Activated CD8-positive, alpha-beta T cell treated with anti-CD3 and anti-CD28 coated beads for 36 hours (primary cell): ENCODE measurements at places on chromosomes 6 and 20.
A peak's percentile ranks its signal among the peaks of the same experiment; 100 is the strongest.

DNA sequence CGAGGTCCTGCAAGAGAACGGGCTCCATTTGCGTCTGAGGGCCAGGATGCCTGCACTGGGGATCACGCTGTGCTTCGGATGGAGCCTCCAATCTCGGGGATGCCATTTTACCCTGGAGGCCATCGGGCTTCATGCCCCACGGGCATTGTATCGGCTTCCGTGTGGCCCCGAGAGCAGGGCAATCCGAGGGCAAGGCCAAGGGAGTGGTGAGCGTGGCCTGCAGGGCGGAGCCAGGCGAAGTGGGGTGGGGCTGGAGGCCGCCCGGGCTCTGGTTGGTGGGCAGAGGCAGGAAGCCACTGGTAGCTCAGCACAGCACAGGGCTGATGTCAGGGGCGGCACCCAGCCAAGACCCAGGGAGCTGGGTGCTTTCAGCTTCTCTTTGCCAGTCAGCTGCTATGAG lies 57.5 kb upstream of the BHLHE23 start:
- no peak for DNase-seq

DNA sequence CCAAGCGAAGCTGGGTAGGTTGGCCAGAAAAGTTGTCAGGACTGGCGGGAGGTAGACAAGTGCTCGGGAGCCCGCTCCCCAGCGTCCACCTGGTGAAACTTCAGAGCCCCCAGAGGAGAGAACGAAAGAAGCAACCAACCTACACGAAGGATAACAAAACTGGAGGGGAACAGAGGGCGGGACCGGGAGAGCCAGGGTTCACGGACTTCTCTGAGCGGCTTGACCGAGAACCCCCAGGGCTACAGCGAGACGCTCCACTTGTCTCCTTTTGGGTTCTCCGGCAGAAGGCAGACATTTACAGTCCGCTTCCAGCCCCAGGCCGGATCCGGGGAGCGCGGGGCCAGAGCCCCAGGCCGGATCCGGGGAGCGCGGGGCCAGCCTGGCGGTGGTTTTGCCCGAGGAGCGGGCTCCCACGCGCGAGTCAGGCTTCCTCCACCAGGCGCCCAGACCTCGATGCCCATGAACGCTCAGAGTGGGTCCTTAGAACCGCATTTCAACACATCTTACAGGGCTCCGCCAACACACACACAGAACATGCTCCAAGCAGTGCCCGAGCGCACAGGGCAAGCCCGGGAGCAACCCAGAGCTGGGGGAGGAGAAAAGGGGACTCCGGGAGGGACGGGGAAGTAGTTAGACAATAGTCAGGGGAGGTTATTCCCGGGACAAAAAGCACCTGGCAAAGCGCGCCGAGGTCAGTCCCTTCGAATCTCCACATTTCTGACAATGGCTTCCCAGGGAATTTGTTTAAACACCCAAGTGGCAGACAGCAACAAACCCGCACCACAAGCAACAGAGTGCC lies 1.1 kb downstream of the PTPRK start:
- peak; percentile 33 for DNase-seq

DNA sequence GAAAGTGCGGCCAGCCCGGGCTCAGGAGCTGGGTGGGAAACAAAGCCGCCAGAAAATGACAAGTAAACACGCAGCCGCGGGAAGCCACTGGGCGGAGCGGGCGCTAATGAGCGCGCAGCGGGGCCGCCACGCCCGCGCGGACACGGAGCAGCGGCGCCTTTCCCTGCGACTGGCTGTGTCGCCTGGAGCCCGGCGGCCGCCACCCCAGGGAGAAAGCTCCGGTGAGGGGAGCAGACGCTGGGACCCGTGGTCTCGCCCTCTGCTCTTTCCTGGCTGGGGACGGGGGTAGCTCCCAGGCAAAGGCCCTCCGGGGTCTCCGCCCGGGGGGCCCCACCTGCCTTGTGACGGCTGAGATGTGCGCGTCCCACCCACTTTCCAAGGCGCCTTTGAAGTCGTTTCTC lies 54.9 kb downstream of the PRR18 start:
- DNase-seq, result peak; percentile 35

- no peak for DNase-seq
These were observed 166.7 kb upstream of the LRFN2 start for GRCh38 chr6:40753675-40754448.

DNA sequence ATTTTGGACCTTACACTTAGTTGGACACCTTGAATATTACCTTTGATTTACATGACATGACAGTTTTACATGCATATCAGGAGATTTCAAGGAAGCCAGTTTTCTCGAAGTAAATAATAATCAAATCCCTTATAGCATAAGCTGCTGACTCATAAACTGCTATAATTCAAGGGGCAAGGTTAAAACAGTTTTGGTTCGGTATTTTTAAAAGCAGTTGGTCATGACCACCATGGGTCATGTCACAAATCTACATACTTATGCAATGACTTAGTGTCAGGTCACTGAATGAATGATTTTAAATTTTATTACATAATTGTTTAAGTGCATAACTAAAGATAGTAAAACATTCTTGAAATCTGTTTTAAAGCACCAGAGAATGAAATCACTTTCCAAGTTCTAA lies 158.0 kb downstream of the DST start:
- DNase-seq, result no peak

GRCh38 chr6:169189686-169190085 lies 64.0 kb downstream of the THBS2 start:
- DNase-seq, result no peak
